Left ventricle myocardium superior (tissue), 1 donor: ENCODE measurements at places on chromosomes 5 and 9. TPM values are rescaled to one million over a fixed set of nuclear protein-coding genes. Genes with fewer than 3 reads are reported as not detected.

DNA sequence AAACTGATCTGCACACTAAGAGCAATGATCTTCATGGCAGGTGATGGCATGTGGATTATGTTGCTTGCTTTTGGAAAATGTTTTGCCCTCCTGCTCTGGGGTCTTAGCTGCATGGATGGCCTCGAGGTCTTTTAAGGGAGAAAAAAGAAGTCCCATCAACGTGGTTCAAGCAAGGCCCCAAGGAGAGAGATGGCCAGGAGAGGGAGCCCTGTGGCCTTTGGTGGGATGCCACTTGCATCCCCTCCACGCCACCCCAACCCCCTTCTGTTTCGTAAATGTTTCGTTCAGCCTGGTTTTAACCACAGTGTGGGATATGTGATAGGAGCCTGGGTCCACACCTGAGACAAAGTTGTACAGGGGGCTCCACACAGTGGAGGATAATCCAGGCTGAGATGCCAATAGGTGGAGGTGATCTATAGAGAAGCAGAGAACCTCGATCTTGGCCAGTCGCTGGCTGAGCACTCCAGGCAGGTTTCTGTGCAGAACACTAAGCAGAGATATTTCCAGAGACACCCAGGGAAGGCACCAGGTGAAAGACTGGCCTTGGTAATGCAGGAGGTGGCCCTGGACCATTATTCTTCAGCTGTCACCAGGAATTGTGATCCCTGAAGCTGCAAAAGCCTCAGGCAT lies 25.8 kb upstream of the FRRS1L start:
- DNase-seq: peak; percentile 34

DNA sequence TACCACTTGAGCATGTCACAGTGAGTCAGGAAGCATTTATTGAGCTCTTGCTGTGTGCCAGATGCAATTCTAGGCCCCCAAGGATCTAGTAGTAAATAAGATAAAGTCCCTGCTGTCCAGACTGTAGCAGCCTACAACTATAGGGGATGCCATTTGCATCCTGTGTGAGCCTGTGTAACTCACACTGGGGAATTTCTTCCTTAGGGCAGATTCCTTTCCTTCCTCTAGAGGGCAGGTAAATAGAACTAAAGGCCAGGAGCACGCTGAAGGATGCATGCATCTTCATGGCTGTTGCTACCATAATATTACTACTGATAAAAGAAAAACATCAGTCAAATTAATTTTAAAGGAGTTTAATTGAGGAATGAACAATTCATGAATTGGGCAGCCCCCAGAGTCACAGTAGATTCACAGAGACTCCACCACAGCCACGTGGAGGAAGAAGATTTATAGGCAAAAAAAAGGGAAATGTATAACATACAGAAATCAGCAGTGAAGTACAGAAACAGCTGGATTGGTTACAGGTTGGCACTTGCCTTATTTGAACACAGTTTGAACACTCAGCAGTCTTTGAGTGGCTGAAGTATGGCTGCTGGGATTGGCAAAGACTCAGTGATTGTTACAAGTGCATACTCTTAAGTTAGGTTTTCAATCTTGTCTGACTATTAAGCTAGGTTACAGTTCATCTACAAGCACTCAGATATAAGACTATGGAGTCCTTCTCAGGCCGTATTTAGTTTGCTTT lies 98.9 kb downstream of the ACTL7B start:
- no peak for DNase-seq

GRCh38 chr5:103298117-103298516 lies 39.6 kb downstream of the MACIR start:
- no peak for DNase-seq

- DNase-seq: no peak
These were observed 217.3 kb upstream of the RASEF start for GRCh38 chr9:83280268-83280667.

Gene MEF2C
- 51.4 TPM for total RNA-seq
